ACHN (cell line): ENCODE measurements at places on chromosomes 4 and X.

DNA sequence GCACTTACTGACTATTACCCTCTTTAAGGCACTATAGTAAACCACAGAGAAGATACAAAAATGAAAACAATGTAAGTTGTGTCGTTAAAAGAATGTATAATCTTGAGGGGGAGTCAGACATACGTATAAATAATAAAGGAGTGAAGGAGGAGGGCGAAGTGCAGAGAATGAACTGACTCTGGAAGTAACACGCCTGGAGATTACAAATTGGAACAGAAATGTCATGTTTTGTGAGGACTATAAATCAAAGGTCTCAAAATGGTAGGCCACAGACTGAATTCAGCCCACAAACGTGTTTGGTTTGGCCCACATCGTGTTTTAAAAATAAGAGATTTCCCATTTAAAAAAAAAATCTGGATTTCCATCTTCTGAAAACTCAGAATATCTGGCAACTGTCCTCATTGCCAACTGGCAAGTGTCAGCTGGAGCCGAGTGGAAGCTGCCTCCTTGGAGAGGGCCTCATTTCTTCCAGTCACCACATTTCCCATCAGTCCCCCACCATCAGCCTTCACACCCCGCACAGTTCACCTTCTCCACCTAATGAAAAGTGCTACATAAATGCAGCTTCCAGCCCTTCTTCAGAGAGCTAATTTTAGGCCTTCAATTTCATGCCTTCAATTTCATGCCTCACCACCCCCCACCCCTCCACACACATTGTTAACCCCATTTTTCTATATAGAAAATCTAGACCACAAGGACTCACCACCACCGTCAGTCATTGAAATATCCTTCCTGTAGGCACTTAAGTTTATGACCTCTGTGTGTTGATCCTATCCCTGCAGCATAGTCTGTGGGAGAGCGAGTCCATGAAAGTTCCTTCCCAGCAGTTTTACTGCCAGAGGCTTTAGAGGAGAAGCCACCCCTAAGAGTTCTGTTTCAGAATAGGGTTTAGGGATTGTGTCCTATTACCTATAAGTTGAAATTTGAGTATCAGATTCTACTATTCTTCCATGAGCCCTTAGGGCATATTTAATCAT lies 32.0 kb upstream of the COL25A1 start:
- DNase-seq, result no peak

GRCh38 chr4:165203541-165204461 lies 3.6 kb upstream of the KLHL2 start:
- no peak for DNase-seq

GRCh38 chr4:11532138-11532537 lies 103.4 kb upstream of the HS3ST1 start:
- no peak for DNase-seq

GRCh38 chr4:114758066-114758465 lies 159.5 kb downstream of the UGT8 start:
- DNase-seq, result no peak

- no peak for DNase-seq
These were observed 9.4 kb upstream of the AP1S2 start for GRCh38 chrX:15864023-15864422.

- DNase-seq, result no peak
These were observed 120.4 kb downstream of the PCDH7 start for GRCh38 chr4:30840571-30840970.

GRCh38 chr4:80731436-80731835 lies 299.1 kb upstream of the BMP3 start:
- DNase-seq, result no peak

DNA sequence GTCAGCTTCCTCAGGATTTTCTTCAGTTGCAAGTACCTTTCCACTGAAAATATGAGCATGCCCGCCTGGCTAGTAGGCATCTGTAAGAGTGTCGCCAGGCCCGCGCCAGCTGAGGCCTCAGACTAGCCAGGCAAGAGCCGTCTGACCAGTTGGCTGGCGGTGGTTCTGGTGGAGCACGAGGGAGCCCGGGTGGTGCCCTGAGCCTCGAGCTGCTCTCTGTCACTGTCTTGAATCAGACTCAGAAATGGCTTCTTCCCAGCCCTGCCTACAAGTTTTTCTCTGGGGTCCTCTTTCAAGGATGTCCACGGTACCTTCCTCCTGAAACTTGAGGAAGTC lies 11.9 kb downstream of the GRPEL1 start:
- DNase-seq, result no peak

DNA sequence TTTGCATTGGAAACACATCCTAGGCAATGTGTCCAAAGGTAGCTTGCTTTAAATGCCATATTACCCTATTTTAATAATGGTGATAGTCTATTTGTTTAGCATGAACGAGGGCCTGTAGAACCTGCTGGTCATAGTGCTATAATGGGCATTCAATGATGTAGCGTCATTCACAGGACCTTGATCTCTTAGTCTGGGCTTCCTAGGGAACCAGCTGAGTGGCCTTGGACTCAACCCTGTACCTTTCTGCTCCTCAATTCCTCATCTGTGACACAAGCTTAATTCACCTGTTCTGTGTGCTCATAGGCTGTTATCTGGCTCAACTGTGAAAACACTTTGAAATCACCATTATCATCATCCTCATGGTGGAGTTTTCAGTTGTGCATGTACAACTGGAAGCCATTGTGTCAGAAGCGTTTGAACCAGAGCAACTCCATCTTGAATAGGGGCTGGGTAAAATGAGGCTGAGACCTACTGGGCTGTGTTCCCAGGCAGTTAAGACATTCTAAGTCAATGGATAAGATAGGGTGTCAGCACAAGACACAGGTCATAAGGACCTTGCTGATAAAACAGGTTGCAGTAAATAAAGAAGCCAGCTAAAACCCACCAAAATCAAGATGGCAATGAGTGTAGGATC lies 346.8 kb upstream of the KLF3 start:
- DNase-seq, result no peak

GRCh38 chrX:72296991-72297390 lies 8.7 kb downstream of the CITED1 start:
- no peak for DNase-seq

DNA sequence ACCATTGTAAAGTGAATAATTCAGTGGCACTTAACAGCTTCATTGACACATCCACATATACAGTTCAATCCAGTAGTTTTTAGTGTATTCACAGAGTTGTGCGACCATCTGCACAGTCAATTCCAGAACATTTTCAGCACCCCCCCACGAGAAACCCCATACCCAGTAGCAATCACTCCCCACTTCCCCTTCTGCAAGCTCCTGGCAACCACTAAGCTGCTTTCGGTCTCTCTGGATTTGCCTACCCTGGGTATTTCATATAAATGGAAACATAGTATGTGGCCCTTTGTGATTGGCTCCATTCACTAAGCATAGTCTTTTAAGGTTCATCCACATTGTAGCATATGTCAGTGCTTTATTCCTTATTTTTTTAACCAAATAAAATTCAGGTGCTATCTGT lies 10.0 kb downstream of the MSL3 start:
- no peak for DNase-seq

DNA sequence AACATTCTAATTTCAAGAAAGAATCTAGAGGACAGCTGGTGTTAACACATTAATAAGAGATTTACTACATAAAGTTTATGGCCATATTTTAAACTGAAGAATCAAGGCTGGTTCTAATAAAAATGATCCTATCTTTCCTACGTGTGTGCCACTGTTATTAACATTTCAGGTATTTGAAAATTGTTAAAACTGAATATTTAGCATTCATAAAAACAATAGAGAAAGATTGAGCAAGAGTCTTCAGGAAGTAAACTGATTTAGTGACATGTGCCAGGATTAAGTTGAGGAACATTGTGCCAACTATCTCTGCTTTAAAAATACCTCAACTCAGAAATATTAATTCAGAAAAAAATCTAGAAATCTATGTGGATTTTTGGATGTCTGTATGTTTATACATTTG lies 810.1 kb downstream of the FAT4 start:
- DNase-seq, result no peak

GRCh38 chr4:74235135-74235534 lies 73.1 kb upstream of the EPGN start:
- no peak for DNase-seq

GRCh38 chr4:137470806-137471205 lies 61.5 kb downstream of the PCDH18 start:
- DNase-seq, result no peak

- DNase-seq, result no peak
These were observed 62.8 kb downstream of the NUDT10 start for GRCh38 chrX:51395480-51395809.

- peak; percentile 7 for DNase-seq
These were observed 1798.9 kb downstream of the PCDH7 start for GRCh38 chr4:32519060-32519459.

DNA sequence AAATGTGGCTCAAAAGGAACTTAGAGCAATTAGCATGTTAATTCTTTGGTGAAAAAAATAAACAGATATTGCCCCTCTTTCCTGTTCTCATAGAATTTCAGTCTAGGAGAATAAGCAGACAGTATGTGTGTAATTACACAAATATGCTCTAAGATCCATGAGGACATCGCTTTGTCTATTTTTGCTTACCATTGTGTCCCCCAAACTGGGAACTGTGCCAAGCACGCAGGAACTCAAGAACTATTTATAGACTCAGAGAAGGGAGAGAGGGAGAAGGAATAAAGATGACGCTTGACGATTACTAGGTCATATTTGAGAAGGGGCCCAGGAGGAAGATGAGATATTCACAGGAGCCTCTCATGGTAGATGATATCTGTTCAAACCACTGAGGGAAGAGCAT lies 692.6 kb downstream of the RAB28 start:
- no peak for DNase-seq

DNA sequence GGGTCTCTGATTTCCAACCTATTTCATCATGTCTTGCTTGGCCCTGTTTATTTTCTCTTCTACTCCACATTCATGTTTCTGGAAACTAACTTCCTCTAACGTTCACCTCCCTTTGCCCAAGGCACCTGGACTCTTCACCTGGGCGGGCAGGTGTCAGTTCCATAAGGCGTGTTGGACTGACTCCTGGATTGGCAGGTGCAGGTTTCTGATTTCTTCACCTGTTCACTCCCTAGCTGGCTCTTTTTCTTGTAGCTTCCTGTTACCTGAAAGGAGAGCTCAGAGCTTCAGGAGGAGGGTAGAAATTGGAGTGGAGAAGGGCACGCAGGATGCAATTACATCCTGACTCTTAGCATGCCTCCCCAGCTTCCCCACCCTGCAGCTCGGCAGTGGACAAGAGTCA lies 350.8 kb upstream of the KLF3 start:
- DNase-seq, result no peak

DNA sequence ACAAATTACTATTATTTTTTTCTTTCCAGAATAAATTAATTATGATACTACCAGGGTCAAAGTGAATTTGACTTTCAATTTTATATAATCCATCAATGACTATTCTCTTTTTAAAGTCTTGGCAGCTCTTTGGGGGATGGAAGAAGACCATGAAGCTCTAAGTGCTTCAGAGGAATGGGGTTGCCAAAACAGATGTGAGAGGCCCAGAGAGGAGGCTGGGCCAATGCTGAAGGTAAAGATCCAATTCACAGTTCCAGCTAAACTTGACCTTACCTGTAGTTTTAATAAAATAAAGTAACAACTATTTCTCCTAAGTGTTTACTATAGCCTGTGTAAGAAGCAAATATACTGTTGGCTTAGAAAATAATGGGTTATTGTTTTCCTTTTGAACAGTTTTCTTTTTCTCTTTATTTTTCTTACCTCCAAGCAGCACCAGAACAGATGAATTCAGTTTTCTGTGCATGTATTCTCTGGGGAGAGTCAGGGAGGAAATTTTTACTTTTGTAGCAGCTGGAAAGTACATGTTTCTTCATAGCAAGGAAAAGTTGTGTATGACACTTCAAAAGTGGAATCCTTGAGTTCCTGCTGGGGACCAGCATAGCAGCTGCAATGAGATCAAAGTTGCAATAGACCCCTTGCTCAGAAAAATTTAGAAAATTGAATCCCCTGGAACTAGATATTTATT lies 104.9 kb downstream of the CEP44 start:
- no peak for DNase-seq

DNA sequence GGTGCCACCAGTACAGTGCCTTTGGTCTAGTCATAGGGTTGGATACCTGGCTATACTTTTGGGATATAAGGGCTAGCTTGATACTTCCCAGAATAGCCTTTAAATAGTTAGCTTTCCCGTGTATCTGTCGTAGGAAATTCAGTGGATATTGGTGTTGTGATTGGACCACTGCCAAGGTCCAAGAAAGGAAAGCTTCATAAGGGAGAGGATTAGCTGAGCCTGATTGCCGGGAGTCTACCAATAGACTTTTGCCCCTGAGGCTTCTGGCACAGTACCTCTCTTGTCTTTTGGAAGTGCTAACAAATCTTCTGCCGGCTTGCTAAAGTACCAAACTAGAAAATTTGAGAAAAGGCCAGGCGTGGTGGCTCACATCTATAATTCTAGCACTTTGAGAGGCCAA lies 350.6 kb downstream of the CHIC1 start:
- no peak for DNase-seq

DNA sequence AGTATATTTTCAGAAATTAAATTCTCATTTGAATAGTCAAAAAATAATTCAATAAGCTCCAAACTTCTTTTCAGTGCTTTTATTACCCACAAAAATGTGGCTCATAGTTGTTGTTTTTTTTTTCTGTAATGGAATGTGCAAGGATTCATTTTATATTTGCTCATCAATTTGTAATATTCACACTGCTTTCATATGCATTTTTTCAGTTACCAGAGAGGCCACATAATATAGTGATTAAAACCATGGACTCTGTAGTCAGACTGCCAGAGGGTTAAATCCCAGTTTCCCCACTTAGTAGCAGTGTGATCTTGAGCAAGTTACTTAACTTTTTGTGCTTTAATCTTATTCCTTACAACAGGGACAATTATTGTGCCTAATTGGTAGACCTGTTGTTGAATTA lies 64.5 kb downstream of the FAM9B start:
- DNase-seq, result no peak

GRCh38 chr4:112818594-112818965 lies 181.6 kb downstream of the LARP7 start:
- peak; percentile 32 for DNase-seq

DNA sequence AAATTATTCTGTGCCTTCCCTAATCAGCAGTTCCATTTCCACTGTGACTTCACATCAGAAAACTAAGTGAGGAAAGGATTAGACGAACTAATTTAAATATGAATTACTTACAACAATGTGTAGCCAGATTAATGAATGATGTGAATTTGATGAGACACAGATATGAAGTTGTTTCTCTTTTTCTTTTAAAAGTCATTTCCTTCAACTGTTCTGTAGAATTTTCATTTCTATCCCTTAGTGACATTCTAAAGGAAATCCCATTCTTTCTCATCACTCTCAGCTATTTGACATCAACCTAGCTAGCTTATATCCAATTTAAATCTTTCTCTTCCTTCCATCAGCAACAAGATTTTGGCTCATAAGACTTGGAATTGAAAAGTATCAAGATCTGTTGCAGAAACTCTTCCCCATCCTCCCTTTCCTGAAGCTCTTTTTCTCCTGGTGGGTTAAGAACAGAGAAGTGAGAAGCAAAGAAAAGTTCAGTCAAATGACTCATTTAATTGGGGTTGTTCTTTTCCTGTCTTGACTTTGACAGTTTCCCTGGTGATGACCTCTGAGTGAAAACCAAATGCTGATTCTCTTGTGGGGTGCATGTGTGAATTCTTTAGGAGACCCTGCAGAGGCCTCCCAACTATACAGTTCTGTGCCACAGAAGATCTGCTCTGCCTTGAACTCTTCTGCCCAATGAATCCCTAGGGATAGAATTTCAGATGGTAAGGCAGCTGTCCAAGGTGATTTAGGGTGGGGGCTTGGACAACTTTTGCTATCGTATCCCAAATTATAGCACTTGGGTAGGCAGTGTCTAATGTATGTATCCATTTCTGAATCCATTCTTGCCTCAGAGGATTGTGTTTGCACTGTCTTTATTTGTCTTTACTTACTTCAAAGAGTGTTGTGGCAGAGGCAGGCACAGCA lies 232.5 kb upstream of the GPRIN3 start:
- no peak for DNase-seq
